Stimulated activated CD8-positive, alpha-beta memory T cell treated with anti-CD3 and anti-CD28 coated beads, Interleukin-15, amount 100 ng/mL, for 24 hours (primary cell): ENCODE measurements at places on chromosomes 12 and 14.

- no peak for DNase-seq
These were observed 160.2 kb downstream of the RIMBP2 start for GRCh38 chr12:130555628-130556485.

GRCh38 chr14:67166450-67166853 is 22.8 kb upstream of the GARIN2 start:
- DNase-seq, result no peak

DNA sequence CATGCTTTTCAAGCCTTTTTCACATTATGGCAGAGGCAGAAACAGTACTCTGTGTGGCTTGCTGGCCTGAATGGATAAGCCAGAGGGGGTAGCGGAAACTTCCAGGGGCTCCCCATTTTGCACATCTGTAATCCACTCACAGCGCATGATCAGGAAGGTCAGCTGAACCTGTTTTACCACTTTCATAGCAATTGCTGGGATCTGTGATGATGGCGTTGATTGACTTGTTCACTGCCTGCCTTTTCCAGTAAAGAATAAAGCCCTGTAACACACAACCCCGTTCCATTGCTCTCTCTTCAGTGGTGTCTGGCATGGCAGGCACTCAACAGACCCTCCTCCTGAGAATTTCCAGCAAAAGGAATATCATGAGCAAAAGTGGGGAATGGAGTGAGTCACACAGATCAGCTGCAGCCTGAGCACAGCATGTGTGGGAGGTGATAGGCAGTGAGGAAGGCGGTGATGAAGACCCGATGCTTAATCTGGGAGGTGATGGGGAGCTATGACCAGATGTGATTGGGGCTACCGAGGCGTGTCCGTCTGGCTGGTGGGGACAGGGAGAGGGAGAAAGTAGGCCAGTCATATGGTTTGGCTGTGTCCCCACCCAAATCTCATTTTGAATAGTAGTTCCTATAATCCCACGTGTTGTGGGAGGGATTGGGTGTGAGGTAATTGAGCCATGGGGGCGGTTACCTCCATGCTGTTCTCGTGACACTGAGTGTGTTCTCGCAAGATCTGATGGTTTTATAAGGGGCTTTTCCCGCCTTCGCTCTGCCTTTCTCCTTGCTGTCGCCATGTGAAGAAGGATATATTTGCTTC is 44.7 kb upstream of the CHST11 start:
- DNase-seq, result no peak

GRCh38 chr12:6540181-6540877 is 6.0 kb downstream of the GAPDH start:
- DNase-seq, result no peak

GRCh38 chr12:48031135-48031960 is 27.1 kb upstream of the COL2A1 start:
- DNase-seq, result no peak

DNA sequence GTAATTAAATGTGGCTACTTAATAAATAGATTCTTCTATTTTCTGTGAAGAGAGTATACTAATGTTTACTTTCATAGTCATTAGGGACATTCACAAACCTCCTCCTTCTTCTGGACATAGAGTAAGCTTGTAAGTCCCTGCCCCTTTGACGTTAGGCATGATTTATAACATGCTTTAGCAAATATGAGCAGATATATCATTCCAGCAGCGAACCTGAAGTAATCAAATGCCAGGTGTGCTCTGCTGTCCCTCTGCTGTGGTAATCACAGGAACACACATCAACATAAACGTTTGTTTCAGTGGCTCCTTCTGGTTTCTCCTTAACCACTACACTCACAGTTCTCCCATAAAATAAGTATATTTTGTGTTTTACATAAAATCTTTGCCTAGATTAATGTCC is 961.8 kb downstream of the FLRT2 start:
- no peak for DNase-seq

DNA sequence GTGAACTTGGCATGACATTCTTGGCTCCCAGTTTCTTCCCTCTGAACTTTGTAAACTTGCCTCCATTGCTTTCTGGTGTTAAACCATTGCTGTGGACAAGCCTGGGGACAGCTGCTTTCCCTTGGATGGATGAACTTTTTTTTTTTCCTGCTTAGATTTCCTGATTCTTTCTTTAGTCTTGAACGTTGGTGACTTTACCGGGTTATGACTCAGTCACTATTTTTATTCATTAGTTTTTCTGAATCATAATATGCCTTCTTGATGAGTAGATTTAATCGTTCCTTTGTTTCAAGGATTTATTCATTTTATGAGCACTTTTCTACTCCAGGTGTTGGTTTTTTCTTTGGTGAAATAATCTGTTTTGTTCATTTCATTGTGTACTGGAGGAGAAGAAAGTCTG is 155.0 kb upstream of the RTL1 start:
- DNase-seq, result no peak

DNA sequence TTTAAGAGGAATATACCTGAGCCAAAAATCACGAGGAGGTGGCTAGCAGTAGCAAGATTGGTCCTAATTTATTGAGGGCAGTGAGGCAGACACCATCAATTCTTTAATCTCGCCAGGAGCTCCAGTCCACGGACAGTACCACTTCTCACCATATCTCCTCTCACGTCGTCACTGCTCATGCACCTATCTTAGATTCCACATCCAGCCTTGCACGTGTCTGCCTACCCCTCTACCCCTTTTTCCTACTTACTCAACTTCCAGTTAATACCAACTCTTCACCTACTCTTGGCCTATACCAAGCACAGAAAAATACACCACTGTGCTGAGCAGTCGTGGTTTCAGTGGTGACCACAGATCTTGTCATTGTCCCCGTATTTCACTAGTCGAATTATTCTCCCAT is 246.1 kb downstream of the DPF3 start:
- no peak for DNase-seq

DNA sequence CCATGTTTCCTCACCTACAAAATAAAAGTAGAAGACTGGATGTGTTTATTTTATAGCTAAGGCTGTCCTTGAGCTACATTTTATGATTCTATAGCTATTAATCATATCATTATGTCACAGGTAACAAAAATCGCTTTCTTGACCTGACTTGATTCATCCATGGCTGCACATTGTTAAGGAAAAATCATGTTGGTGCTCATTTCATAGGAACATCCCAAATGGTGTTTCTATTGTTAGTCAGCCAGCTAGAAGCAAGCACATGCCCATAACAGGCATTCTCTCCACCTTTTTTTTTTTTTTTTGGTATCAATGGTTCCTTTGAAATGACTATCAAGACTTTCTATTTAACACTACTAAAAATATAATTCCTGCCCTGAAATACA is 45.3 kb upstream of the PTHLH start:
- DNase-seq, result no peak

GRCh38 chr14:95784137-95784536 is 70.2 kb upstream of the TCL1A start:
- DNase-seq, result no peak

DNA sequence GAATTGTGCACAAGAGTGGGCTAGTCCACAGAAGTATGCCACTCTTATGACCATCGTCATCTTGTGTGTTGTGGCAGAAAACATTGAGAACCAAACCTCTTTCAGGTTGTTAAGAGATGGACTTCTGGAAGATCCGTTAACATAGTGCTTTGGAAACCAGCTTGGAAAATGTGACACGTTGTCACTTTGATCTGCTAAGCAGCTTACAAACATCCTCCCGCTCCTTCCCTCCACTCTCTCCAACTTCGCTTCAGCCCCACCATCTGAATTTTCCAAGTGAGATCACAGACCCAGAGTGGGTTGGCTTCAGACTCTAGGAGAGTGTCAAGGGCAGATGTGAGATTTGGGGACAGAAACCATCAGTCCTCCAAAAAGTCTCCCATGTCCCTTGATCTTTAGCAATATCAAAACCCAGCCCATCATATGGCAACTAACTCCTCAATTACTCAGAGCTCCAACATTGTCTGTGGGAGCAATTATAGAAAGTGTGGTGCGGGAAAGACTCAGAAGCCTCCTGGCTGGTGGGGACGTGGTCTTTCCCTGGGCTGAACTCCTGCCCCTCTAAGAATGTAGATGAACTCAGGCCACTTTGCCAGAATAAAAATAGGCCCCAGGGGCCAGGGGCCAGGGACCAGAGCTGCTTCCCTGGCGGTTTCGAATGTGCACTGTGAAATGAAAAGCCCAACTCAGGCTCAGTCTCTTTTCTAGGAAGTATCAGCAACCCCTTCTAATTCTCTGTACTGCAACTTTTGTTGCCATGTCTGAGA is 129.5 kb downstream of the SLC38A6 start:
- no peak for DNase-seq

- no peak for DNase-seq
These were observed 1217.4 kb upstream of the FLRT2 start for GRCh38 chr14:84312551-84312950.

GRCh38 chr14:75989134-75989533 is 3.6 kb downstream of the IFT43 start:
- no peak for DNase-seq

GRCh38 chr12:52082026-52082668 is 2.6 kb downstream of the SMIM41 start:
- no peak for DNase-seq

DNA sequence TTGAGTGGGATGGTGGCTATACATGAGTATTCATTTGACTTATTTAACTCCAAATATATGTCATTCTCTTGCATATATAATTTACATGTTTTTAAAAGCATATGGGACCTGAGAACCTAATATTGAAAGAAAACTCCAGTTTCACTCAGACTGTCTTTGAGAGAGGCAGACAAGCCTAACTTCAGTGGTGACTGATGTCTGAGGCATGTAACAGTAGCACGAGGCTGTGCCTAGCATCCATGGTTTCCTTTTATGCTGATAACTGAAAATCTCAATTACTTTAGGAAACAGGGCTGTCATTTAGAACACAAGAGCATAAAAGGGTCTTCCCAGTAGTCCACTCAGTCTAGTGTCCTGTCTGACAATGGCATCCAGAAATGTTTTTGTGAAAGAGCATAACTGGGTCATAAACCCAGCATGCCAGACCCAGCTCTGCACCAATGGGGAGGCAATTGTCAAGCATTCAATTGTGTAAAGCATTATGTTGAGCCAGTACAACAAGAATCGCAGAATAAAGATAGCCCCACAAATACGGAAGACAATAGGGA is 24.3 kb downstream of the MAPK1IP1L start:
- no peak for DNase-seq

DNA sequence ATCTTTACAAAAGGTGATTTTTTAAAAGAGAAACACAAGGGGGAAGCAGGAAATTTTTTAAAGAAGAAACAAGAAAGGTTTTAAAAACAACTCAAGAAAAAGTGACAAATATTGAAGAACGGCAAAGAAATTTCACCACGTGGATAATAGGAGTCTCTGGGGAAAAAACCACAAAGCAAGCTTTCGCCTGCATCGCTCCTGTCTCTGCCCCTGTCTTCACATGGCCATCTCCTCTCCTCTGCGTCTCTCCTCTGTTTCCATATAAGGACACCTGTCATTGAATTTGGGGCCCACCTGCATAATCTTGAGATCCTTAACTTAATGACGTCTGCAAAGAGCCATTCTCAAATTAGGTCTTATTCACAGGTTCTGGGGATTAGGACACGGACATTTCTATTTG is 175.8 kb downstream of the ETV6 start:
- no peak for DNase-seq

DNA sequence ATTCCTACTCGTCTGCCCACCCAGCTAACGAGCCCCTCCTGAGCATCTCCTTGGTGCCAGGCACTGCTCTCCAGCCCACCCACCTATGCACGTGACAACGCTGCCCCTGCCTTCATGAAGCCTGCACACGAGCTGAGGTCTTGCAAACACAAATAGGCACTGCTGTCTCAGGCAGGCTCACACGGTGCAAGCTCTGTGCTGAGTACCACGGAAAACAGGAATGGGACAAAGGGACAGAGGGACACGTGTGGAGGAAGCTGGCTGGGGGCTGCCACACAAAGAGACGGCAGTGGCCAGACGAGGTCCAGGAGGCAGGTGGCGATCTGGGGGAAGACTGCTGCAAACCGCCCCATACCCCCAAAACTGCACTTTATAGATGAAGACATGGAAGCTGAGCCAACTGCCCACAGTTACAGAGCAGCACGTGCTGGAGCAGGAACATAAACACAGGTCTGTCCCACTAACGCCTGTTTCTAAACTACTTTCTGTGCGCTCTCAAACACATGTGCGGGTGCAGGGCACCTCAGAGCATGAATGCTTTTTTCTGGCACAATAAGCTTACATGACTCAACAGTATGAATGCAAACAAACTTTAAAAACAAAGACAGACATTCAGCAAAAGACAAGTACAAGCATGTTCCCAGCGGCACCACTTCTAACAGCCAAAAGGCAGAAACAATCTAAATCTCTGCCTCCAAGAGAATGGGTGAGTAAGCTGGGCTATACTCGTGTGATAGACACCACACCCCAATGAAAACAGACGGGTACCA is 64.5 kb downstream of the AMN start:
- DNase-seq, result no peak

DNA sequence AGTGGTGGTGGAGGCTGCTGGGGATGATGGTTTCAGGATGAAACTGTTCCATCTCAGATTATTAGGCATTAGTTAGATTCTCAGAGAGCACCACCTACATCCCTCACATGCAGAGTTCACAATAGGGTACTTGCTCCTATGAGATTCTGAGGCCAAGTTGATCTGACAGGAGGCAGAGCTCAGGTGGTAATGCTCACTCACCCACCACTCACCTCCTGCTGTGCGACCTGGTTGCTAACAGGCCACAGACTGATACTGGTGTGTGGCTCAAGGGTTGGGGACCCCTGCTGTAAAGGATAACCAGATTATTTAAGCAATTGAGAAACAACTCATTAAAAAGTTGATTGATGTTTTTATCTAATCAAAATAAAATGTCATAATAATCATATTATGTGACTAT is 248.5 kb downstream of the RERGL start:
- no peak for DNase-seq

GRCh38 chr12:122943196-122943595 is 23.1 kb downstream of the ABCB9 start:
- DNase-seq, result no peak

DNA sequence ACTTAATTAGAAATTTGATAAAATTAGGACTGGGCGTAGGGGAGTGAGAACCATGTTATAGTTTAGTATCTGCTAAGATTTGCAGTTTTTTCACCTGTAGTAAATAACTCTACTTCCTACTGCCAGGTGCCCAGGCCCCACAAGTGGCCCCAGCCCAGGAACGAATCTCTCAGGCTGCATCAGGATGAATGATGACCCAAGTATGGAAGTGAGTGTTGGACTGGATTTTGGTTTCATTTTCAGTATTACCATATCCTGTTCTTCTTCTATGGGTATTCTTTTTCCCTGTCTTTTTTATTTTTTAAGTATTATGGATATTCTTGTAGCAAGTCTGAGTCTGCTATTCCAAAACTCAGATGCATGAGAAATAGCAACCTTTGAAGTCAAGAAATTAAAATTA is 120.3 kb upstream of the BCAT1 start:
- DNase-seq, result no peak

GRCh38 chr12:9240776-9241175 is 32.6 kb upstream of the PZP start:
- no peak for DNase-seq

GRCh38 chr14:92930737-92931602 is 8.0 kb downstream of the CHGA start:
- no peak for DNase-seq

GRCh38 chr12:130689408-130690405 is 26.4 kb downstream of the RIMBP2 start:
- DNase-seq, result no peak
